Activated CD4-positive, alpha-beta T cell treated with anti-CD3 and anti-CD28 coated beads for 1 hour (primary cell): ENCODE measurements at places on chromosomes 5 and 9.

DNA sequence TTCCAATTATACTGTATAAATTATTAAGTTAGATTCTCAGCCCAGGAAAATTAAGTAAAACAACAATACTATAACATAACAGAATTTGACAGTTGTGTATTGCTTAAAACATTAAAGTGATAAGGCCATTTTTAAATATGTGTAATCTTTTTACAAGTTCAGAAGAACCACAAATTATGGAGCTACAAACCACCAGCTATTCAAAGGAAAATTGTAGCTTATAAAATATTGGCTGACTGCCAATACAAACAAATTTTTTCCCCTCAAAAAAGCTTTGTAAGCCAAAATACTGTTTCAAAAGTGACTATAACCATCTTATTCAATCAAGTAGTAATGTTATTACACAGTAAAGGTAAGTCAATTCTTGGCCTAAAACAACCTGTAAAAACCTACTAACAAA is 21.9 kb downstream of the STRBP start:
- no peak for DNase-seq

DNA sequence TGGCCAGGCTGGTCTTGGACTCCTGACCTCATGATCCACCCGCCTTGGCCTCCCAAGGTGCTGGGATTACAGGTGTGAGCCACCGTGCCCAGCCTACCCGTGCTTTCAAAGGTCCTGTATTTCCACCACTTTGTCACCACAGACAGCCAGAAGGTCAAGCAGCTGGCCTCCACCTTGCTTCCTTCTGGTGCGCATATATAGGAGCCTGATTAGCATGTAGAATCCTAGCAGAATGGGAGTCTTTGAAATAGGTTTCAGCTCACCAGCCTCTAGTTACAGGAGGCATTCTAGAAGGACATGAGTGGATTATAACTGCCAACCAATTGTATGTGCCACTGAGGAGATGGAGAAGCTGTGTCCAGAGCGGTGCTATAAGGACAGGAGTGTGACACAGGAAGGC is 18.9 kb downstream of the POLR1E start:
- DNase-seq = no peak

GRCh38 chr9:71814815-71815214 is 46.5 kb upstream of the CEMIP2 start:
- no peak for DNase-seq

DNA sequence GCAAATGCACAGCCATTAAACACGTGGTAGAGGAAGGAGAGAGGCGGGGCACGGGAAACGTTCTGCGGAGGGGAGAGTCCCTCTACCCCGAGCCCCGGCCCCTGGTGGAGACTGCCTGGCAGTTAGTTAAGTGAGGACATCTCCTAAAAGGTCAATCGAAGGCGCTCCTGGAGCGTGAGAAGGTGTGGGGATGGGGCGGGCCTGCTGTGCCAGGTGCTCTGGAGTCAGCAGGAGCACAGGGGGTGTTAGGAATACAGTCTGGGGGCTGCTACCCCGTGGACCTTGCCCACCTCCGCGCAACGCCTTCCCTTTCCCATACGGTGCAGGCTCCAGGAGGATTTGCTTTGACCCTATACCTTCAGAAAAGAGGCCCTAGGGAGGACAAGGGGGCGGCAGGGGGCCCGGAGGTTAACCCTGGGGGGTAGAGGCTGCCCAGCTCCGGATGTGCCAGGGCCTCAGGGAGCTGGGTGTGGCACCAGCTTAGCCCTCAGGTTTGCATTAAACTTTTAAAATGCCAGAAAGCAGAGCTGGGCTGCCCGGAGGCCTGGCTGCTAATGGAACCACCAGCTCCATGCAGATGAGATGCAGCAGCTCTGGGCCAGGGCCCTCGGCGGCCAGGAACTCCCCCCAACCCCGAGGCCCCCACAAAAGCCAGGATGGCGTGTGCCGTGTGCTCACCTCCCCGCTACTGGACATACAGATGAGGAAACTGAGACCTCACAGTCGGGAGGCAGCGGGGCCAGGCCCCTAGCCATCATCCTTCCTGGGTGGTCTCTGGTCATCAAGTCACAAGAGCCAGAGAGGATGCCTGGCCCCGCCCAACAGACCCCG is 39.2 kb downstream of the NACC2 start:
- DNase-seq = no peak

DNA sequence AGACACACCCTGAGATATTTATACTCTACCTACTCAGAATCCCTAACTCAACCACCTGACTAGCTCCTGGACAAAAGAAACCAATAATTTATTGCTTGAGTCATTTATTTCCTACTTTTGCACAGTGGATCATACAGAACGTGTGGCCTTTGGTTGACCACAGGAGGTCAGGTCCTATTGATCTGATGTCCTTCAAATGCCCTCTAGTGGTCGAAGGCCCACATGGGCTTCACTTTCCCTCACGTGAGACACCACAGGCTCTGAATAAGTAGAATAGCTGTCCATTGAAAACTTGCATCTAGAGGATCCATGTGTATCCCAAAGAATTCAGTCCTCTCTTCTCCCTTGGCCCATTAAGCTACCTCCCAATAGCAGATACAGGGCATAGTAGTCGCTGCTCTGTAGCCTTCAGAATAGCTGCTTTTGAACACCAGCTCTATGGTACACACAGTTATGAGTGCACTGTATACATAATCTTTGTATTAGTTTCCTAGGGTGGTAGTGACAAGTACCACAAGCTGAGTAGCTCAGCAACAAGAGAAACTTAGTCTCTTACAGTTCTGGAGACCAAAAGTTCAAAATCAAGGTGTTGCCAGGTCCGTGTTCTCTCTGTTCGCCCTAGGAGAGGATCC is 177.6 kb upstream of the SMARCA2 start:
- DNase-seq = no peak

- DNase-seq = peak; percentile 59
Measured at GRCh38 chr5:141326088-141326854, 4.0 kb upstream of the PCDHGA1 start.

GRCh38 chr9:109251080-109251775 is 69.6 kb downstream of the EPB41L4B start:
- no peak for DNase-seq
